Stimulated activated naive CD4-positive, alpha-beta T cell treated with Interleukin-2 at 50 U/mL for 16 hours (primary cell): ENCODE measurements at places on chromosomes 3 and 15.

DNA sequence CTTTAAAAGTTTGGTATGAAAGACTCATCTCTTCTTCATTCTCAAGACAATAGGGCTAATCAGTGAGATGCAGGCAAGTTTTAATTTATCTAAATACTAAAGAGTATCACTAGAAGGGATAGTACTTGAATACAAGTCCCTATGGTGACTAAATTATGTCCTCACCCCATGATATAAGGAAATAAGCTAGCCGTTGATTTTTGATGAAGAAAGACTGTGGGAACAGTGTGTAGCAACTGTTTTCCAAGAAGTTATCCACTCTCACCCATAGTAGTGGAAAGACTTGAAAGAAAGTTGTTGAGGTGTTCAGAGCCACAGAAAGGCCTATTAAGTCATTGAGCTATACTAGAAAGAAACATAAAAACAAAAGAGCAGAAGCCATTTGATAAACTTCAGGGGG lies 36.7 kb downstream of the PIK3CA start:
- DNase-seq: no peak

- DNase-seq: no peak
These were observed 201.6 kb downstream of the CHST2 start for GRCh38 chr3:143321058-143321769.

DNA sequence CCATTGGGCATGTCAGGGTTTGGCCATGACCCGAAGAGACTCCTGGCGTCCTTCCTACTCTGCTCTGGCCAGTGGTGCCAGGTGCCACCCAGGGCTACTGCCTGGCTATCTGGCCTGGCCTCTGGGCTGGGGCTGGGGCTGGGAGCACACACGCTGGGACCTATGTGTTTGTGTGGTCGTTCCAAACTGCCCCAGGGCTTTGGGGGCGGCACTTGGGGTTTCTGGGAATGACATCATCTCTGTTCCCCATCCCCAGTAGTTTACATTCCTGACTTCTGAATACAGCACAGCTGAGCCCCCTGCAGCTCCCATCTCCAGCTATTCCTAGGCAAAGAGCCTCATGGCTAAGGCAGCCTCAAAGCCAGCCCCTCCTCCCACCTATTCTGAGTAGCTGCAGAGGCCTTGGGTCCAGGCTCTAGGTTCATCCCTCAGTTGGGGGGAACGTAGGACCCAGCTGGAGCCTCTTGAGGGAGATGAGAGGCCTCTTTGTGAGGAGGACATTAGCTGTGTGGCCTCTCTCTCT lies 24.3 kb downstream of the PLEKHO2 start:
- DNase-seq: no peak

- DNase-seq: no peak
These were observed 60.6 kb downstream of the SUCLG2 start for GRCh38 chr3:67593761-67594234.

GRCh38 chr15:72962054-72962702 lies 90.1 kb upstream of the NEO1 start:
- DNase-seq: no peak

GRCh38 chr3:178297740-178298139 lies 238.5 kb upstream of the KCNMB2 start:
- DNase-seq: no peak

DNA sequence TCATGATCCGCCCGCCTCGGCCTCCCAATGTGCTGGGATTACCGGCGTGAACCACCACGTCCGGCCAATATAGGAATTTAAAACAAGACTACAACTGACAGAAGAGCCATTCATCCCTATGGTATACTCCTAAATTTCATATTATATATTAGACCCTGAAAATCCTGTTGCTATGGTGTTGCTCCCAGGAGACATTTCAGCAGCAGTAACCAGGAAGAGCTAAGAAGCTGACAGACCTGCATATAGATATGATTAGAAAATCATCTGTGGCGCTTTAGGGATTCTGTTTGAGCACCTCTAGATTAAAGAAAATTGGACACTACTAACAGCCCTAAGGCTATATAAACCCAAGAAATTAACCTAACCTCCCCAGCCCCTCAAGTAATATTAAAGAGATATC lies 38.8 kb downstream of the TBL1XR1 start:
- no peak for DNase-seq

GRCh38 chr3:123284399-123285010 lies 82.8 kb downstream of the SEC22A start:
- no peak for DNase-seq

- no peak for DNase-seq
These were observed 895 bp upstream of the ARHGAP31 start for GRCh38 chr3:119293105-119293870.

GRCh38 chr3:106114220-106114619 lies 245.4 kb upstream of the CBLB start:
- no peak for DNase-seq

DNA sequence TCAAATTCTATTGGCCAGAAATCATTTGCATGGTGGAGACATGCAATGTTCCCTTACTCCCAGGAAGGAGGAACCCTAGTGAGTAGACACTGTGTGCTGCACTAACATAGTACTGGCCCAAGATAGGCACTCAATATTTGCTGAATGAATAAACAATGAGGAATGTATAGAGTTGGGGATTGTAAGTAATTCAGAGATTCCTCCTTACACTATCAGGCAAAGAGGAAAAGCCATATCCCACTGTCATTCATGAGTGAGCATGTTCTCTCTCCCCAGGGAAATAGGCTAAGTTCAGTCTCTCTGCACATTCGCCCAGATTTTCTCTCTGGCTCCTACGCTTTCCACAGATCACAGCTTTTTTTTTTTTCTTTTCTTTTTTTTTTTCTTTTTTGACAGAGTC lies 154.9 kb upstream of the WNT5A start:
- no peak for DNase-seq
